ENCODE measurements at places on chromosomes 13 and 19.
A peak's percentile ranks its signal among the peaks of the same experiment; 100 is the strongest.

DNA sequence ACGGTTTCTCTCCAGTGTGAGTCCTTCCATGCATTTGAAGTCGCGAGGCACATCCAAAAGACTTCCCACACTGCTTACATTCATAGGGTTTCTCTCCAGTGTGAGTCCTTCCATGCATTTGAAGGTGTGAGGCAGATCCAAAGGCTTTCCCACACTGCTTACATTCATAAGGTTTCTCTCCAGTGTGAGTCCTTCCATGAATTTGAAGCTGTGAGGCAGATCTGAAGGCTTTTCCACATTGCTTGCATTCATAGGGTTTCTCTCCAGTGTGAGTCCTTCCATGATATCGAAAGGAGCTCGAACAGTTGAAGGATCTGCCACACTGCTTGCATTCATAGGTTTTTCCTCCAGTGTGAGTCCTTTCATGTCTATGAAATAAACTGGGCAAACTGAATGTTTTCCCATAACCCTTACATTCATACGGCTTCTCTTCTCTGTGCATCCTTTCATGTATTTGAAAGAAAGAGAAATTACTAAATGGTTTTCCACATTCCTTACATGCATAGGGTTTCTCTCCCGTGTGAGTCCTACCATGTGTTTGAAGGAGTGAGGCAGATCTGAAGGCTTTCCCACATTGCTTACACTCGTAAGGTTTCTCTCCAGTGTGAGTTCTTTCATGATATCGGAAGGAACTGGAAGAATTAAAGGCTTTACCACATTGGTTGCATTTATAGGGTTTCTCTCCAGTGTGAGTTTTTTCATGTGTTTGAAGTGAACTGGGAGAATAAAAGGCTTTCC, 20.3 kb downstream of the ZNF433 start:
- DNase-seq, result no peak

DNA sequence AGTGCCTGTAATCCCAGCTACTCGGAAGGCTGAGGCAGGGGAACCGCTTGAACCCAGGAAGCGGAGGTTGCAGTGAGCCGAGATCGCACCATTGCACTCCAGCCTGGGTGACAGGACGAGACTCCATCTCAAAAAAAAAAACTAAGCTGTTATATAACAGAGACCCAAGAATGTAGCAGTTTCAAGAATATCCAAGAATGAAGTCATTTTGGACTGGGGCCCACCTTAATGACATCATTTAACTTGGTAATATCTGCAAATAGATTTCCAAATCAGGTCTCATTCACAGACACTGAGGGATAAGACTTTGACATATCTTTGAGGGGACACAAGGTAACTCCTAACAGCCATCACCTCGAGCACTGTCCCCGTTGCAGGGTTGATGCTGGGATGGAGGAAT, 36.5 kb upstream of the MRI1 start:
- no peak for DNase-seq

- DNase-seq, result no peak
Measured at GRCh38 chr13:50626101-50626547, 217.4 kb downstream of the DLEU7 start.

DNA sequence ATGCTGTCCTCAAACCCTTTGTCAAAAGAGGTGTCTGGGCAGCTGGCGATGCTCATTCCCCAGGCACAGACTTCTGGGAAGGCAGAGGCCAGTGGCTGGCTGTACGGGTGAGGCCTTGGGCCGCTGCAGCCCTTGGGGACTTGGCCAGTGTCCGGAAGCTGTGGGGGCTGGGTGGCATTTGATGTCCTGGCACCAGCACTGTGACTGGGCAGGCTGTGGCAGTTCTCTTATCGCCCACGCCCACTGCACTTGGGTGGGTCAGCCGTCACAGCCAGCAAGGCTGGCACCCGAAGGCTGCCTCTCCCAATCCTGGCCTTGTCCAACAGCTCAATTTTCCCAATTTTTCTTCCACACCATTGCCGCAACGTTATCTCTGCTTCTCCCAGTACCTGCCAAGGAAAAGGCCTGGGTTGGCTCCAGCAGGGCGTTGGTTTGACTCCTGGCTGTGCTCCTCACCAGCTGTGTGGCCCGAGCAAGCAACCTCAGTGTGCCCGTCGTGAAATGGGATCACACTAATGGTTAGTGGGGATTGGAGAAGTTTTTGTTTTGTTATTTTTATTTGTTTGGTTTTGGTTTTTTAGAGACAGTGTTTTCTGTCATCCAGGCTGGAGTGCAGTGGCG, 12.7 kb upstream of the SLC44A2 start:
- no peak for DNase-seq

DNA sequence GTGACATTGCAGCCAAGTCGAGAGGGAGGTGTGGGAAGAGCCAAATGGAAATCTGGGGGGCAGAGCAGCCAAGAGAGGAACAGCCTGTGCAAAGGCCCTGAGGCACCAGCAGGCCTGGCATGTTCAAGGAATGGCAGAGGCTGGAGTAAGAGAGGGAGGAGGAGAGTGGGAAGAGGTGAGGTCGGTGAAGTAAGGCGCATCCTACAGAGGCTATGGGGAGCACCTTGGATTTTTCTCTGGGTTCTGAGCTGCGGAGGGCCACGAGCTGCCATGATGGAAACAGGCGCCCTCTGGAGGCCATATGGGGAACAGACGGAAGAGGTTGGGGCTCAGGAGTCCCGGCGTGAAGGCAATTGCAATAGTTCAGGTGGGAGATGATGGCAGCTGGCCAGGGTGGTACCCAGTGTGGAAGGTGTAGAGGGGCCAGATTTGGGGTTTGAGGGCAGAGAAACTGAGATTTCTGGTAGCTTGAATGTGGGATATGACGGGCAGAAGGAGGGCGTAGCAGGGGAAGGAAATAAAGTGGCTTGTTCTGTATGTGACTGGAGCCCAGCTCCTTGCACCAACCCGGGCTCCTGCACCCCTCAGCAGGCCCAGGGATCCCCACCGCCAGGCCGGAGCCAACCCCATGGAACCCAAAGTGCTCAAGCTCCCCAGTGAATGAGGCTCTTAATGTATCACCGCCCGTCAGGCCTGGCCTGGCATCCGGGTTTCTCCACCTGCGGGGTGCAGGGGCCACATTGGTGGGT, 20.5 kb upstream of the STRN4 start:
- DNase-seq, result no peak

DNA sequence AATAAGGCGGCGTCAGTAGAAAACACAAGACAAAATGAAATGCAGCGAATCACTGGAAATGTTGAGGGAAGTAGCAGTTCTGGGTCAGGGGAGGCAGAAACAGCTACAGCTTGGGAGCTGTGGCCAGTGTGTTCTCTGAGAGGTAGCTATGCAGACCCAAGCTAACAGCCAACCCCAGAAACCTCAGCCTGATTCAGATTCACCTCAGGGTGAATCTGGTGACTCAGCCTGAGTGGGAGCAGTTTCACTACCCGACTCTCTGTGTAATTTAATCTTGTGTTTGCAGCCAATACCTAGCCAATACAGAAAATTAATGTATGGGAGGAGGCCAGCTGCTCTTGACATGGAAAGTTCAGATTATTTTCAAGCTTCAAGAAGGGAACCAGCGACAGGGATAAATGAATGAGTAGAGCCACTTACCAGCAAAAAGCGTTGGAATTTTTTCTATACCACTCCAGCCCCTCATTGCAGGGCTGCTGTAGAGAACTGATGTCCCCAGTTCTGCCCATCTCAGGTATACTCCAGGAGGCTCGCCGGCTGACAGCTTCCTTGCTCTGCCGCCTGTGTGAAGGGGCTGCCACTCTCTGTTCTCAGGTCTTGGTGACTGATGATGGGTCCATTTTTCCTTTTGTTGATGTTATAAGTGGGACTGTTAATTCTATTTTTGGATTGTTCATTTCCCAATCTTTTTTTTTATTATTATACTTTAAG, 8.9 kb downstream of the IGFL3 start:
- no peak for DNase-seq

DNA sequence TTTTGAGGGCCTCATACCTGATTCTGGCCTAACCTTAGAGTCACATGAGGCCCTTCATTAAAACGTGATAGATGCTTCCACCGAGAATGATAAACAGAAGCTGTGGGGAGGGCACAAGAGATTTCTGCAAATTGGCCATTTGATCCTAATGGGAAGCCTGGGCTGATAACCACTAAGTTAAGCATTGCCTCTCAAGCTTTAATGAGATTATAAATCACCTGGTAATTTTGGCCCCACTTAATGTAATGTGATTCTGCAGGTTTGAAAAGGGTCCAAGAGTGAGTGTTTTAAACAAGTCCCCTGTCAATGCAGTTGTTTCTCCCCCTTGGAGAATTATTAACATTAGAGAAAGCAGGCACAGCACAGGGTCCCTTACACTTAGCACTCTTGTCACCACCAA, 42.0 kb downstream of the ZNF486 start:
- no peak for DNase-seq

DNA sequence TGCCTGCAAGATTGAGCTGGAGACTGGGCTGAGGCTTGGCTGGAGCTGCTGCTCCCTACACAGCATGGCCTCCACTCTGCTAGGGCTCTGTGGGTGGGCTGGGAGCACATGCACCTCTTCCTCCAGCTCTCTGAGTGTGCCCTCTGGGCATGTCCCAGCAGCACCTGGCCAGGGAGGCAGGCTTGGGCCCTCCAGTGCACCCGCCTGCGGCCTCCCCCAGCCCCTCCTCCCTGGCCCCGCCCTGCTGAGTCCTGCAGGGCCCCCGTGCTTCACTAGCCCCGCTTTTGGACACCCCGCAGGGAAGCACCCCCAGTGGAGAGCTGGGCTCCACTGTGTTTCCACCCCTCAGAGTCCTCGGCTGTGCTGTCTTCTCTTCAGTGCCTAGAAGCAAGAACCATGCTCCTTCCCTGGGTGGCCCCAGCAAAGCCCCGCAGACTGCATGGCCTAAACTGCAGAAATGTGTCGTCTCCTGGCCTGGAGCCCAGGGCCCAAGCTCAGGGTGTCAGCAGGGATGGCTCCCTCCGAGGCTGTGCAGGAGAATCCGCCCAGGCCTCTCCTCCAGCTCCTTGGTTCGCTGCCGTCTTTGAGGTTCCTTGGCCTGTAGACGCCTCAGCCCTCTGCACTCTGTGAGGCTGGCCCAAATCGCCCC, 5.0 kb upstream of the TEX29 start:
- DNase-seq, result peak; percentile 47

DNA sequence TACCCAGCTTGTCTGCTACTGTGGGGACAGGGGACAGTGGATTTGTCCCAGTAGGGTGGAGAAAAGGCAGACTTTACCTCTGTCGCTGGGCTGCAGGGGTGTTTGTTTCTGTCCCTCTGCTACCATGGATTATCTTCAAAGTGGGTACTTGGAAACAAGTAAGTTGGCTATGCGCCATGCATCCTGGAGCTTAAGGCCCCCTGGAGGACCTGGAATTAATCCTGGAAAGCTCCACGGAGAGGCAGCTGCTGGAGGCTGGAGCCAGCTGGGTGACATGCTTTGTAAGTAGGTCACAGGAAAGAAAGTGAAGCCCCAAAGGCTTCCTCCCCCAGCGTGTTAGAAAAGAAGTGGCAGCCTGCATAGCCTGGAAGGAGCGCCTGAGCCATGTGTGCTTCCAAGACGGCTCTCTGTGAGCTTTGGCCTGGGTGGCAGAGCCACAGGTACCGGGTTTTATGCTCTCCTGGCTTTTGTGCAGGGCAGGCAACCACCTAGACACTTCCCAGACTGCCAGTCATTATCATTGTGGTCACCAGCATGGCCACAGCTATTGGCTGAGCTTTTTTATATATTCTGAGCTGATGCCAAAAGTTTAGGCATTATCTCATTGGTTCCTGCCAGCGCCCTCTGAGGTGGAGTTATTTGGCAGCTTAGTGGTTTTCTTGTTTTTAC, 9.5 kb downstream of the B3GLCT start:
- DNase-seq, result peak; percentile 77

GRCh38 chr13:111508902-111509509, 188.6 kb downstream of the TEX29 start:
- DNase-seq, result no peak

DNA sequence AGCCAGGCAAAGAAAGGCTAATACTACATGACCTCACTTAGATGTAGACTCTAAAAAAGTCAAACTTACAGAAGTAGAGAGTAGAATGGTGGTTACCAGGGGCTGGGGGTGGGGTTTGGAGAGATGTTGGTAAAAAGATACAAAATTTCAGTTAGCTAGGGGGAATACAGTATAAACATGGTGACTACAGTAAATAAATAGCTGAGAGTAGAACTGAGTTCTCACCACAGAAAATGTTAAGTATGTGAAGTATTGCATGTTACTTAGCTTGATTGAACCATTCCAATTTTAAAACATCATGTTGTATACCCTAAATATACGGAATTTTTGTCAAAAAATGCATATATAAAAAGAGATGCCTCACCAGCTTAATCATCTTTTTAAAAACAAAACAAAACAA, 67.5 kb upstream of the DOCK9 start:
- no peak for DNase-seq

- no peak for DNase-seq
Measured at GRCh38 chr13:20499986-20500385, 25.7 kb downstream of the CRYL1 start.

- DNase-seq, result peak; percentile 68
Measured at GRCh38 chr13:99995589-99996380, 14.2 kb downstream of the ZIC2 start.

- peak; percentile 79 for DNase-seq
Measured at GRCh38 chr19:43534816-43535761, 2.1 kb downstream of the ZNF575 start.

GRCh38 chr19:54014920-54015560, 23.6 kb downstream of the CACNG6 start:
- DNase-seq, result no peak

DNA sequence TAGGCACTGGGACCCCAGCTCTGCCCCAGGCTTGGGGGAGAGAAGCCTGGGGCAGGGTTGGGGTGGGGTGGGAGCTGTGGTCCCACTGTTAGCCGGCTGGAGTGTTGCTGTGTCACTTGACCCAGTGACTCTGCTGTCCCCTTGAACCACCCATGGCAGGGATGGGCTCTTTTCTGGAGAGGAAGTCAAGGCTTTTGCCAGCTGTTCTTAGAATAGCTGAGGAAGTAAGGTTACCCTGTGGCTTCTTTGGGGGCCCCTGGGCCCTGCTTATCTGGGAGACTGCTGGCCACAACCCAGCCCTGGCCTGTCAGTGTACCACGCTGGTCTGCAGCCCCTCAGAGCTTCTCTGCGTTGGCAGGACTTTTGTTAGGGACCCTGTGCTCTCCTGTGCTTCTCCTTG, 9.1 kb downstream of the PNPLA6 start:
- no peak for DNase-seq

DNA sequence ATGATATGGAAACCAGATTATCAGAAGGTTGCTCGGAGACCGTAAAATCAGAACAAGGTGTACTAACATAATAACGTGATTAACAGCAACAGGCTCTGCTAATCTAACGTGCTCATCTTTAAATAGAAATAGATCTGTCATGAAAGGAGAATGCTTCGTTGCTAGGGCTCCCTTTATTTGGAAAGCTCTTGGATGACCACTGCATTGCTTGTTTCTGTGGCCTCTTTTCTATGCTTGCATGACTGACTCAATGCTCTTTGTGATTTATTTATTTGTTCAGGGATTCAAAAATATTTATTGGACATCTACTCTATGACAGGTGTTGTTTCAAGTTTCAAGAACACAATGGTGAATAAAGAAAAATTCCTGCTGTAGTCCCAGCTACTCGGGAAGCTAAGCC, 22.3 kb upstream of the ZDHHC20 start:
- no peak for DNase-seq

DNA sequence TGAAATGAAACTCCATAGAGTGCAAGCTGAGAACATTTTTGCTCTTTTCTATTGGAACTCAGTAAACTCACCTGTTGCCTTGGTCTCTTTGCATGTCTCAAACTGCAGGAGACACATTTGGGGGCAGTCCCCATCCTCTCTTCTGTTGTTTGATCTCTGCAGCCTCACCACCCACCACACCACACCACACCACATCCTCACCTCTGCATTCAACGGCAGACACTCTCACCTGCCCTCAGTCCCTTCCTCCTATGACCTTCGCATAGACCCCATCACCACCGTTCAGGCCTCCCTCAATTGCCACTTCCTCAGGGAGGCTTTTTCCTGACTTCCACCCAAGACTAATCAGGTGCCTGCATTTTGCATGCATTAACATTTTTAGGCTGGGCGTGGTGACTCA, 14.4 kb upstream of the TPM4 start:
- no peak for DNase-seq

Measured in left forelimb (tissue), 1 donor.